ENCODE measurements at places on chromosomes 12 and 14.

- no peak for DNase-seq
These were observed 4.8 kb downstream of the FAM222A start for GRCh38 chr12:109718390-109718789.

DNA sequence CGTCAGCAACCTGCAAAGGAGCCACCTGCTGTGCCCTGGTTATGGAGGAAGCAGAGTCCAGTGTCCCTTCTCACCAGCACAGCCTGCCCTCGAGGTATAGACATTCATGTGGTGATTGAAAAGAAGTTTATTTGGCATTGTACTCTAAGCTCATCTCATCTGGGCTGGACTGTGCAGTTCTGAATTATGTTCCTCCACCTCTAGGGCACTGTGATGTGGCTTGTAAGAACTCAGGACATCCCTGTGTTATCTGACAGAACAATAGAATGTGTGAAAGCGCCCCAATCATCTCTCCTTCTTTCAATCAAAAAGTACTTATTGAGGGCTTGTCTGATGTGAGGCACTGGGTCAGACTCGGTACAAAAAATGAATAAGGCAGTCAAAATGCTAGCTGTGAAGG, 140.1 kb downstream of the DHRS2 start:
- no peak for DNase-seq

DNA sequence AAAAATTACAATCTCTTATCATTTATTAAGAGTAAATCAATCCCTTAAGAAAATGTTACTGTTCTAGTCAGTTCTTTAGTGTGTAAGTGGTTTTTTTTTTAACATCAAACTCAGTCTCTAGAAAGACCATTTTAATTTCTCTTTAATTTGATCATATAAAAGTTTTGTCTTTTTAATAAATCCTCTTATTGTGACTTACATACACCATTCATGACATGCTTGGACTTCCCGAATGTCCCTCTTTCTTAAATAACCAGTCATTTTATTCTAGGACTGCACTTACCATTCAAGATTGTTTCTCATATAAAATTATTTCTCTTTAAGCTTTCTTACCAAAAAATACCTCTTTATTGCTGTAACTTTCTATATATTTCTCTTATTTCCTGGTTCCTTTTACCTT, 60.8 kb upstream of the EVL start:
- DNase-seq = no peak

DNA sequence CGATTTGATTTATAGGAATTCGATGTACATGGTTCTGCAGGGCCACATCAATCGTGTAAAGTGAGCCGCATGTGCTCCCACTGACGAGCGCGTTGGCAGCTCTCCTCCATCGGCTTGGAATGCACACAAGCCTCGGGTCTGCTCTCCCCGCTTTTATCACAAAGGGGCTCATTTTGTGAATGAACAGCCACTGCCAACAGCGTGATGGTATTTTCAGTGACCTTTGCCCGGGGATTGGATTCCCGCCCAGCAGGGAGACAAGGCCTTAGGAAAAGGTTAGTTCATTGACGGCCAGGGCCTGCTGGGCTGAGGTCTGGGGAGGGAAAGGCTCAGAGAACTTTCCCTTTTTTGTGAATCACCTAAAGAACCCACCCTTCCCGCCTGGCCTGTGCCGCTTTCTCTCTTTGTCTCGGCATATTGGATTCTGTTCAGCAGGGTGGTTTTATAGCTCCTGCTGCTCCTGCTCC, 232.1 kb downstream of the MSRB3 start:
- DNase-seq = no peak

DNA sequence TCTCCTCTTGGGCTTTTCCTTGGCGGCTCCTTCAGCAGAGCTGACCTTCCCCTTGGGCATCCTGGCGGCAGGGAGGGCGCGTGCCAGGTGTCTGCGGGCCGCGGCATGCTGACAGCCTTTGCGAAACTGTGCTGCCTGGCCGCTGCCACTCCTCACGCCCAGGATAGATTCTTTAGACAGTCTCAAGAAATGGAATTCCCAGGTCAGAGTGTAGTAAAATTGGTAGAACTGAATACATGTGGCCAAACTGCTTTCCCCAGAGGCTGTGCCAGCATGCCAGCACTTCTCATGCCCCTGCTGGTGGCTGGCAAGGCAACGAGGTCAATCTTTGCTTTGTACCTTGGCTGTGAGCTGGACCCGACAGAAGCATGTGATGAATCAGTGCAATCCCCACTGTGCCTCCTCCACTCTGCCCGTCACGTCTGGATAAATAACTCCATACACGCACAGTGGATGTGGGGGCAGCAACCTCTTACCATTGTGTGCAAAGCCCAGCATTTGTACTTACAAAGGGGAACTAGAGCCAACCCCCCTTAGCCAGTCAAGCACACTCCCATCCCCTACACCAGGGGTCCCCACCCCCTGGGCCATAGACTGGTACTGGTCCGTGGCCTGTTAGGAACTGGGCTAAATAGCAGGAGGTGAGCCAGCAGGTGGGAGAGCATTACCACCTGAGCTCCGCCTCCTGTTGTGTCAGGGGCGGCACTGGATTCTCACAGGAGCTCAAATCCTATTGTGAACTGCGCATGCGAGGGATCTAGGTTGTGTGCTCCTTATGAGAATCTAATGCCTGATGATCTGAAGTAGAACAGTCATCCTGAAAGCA, 90.9 kb downstream of the ACTN1 start:
- DNase-seq = no peak

DNA sequence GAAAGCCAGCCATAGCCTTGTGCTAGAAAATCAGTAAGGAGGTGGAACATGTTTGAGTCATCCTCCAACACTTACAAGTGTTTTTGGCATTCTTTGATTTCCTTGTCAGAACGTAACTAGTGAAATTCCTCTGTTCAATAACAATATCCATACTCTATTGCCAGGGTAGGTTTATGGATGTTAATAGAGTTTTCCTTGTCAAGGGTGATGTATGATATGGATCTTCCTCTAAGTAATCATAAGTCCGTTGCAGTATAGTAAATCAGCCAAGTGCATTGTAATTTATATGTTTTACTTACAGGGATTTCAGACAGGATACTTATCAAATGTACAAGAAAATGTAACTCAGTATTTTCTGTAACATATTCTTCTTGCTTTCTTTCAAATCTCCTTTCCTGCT, 19.4 kb downstream of the NAV3 start:
- DNase-seq = no peak

GRCh38 chr12:80821513-80822000, 104.8 kb downstream of the MYF5 start:
- no peak for DNase-seq

- no peak for DNase-seq
These were observed 74.6 kb downstream of the CIT start for GRCh38 chr12:119802472-119802871.

- DNase-seq = no peak
These were observed 16.6 kb downstream of the LRTM2 start for GRCh38 chr12:1836854-1837421.

GRCh38 chr12:102995372-102995771, 37.9 kb downstream of the ASCL1 start:
- no peak for DNase-seq

- no peak for DNase-seq
These were observed 97.8 kb downstream of the SLC6A15 start for GRCh38 chr12:84814664-84815245.

- DNase-seq = no peak
These were observed 33.8 kb downstream of the ZFP36L1 start for GRCh38 chr14:68759017-68759560.

- DNase-seq = no peak
These were observed 412 bp upstream of the SNW1 start for GRCh38 chr14:77761205-77761931.

GRCh38 chr14:66070542-66071319, 415.4 kb upstream of the CCDC196 start:
- DNase-seq = peak; percentile 23

DNA sequence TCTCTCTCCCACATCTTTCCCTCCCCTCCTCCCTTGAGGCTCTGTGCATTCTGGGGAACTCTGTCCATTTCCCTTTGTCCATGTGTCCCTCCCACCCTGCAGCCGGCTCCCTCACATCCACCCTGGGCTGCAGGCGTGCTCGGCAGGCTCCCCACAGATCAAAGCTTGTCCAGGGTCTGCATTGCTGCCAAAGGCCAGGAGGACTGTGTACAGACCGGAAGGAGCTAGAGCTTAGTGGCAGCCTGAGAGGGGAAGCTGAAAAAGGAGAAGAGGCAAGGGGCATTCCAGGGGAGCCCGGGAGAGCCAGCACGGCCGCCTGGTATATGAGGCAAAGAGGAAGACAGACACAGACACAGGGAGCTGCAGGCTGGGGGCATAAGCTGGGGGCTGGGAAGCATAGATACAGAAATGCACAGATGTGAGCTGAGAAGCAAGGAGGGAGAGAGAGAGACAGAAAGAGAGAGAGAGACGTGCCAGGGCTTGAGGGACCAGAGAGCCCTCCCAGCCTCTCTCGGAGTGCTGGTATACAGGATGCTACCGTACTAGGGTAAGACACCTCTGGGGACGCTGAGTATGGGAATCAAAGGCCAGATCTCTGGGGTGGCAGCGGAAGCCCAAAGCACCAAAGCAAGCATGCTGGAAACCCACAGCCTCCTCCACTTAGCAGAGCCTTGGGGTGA, 3.3 kb downstream of the CD4 start:
- DNase-seq = no peak

GRCh38 chr12:4956968-4957367, 47.3 kb downstream of the KCNA1 start:
- DNase-seq = no peak
